IMR-90 (cell line): ENCODE measurements at places on chromosomes 12 and 14. TPM values are rescaled to one million over a fixed set of nuclear protein-coding genes. Genes with fewer than 3 reads are reported as not detected.

Gene SCYL2
- 52.0 and 67.2 TPM in 2 replicates for total RNA-seq

Gene ANKS1B
- 0.18 and 0.56 TPM in 2 replicates for total RNA-seq

Gene HCAR1
- under 0.01 TPM in 1 of 2 replicates, not detected in the other for total RNA-seq

Gene TAS2R8
- not detected in 2 replicates for total RNA-seq

Gene ADCK1
- total RNA-seq: 1.1 and 1.6 TPM in 2 replicates

Gene AVPR1A
- total RNA-seq: not detected in 2 replicates

Gene SERPINA6
- not detected in 2 replicates for total RNA-seq

DNA sequence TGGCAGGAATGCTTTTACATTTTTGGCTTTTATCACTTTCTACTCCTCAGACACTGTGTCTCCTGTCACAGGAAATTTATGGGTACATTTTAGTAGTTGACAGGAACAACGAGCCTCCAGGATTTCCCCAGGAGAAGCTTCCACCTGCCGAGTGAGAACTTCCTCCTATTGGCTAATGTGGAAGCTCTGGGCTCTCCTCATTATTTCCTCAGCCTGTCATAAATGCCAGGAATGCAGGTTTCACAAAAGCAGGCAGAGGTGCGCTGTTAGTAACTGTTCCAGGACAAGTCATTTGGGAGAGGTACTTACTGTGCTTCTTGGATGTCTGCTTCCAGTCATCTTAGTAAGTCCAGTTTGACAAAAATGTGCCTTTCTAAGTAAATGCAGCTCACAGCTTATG is 19.1 kb upstream of the DCP1B start:
- no peak overlapping the region for H3K4me3 ChIP-seq
- H3K36me3 ChIP-seq: no peaks in the 10 kb centered on the region
- no peak for DNase-seq
- H3K27me3 ChIP-seq: peaks cover 38% of the 10 kb centered on the region
- no peak overlapping the region for H3K27ac ChIP-seq

- H3K27me3 ChIP-seq: peaks cover 15% of the 10 kb centered on the region
- peak overlapping the region; percentile 63 for H3K4me3 ChIP-seq
- 0 out of 2 replicates have a peak, but pooled peaks cover 1% of the 10 kb centered on the region for H3K4me1 ChIP-seq
- no peak overlapping the region for H3K27ac ChIP-seq
These were observed 515 bp upstream of the ABCC9 start for GRCh38 chr12:21941506-21942376.

DNA sequence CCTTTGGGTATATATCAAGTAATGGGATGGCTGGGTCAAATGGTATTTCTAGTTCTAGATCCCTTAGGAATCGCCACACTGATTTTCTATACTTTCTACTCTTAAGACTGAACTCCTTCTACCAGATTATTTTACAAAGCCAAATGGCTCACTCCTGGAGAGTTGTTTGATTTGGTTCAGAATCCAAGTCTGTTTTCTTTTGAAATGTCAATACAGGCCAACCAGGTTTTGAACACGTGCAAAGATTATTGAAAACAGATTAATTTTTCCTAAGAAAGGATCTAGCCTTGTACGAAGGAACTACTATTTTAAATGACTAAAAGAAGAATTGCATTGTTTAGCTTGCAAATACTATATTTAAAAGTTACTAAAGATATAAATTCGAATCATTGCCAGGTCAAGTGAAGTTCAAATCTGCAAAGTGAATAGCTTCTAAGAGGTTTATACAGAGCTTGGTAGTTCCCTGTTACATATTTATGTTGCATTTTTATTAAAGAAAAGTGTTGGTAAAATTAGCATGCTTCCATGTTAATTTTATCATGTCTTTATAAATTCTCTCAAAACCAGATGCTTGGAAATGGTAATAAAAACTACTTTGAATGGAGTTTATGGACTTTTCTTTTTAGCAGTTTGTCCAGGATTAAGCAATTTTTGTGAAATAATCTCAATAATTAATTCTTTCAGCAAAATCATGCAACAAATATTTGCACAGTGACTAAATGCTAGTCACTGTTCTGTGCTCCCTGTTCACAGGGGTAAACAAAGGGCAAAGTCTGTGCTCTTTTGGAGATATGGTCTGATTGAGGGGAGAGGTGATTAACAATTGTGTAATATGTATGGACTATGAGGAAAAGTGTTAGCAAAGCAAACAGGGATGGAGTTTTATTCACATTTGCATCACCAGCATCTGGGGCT is 38.9 kb downstream of the GPR65 start:
- no peaks in the 10 kb centered on the region for H3K27me3 ChIP-seq
- H3K27ac ChIP-seq: no peak overlapping the region
- H3K4me1 ChIP-seq: no peaks in the 10 kb centered on the region
- DNase-seq: no peak
- no peak overlapping the region for H3K4me3 ChIP-seq
- H3K36me3 ChIP-seq: no peaks in the 10 kb centered on the region

- no peaks in the 10 kb centered on the region for H3K27me3 ChIP-seq
- peaks cover 6% of the 10 kb centered on the region for H3K36me3 ChIP-seq
These were observed 169.1 kb downstream of the SLC5A8 start for GRCh38 chr12:101040936-101041335.

DNA sequence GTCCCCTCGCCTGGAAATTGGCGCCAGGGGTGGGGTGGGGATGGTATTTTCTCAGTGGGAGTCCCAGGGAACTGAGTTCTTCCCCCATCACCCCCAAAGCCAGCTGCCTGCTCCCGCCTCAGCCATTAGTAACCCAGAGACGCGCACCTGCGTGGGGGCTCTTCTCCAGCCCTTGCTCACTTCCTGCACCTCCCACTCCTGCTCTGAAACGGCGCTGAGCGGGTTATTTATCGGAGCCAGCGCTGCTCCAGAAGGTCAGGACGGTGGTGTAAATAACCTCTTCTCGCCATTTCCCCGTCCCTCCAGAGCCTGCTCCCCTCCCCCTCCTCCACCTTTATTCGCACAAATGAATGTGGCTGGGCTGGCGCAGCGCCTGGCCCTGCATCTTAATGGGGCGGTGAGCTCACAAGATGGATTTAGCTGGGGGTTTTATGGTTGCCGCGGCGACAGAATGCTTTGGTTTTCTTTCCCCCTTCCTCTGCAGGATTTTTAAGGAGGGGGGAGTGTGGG is 12.2 kb downstream of the GPR84 start:
- peaks cover 34% of the 10 kb centered on the region for H3K36me3 ChIP-seq
- H3K4me1 ChIP-seq: peaks cover 21% of the 10 kb centered on the region
- no peak overlapping the region; the same call in 1 of the 2 replicates for H3K27ac ChIP-seq

- no peak overlapping the region for H3K4me3 ChIP-seq
- no peaks in the 10 kb centered on the region for H3K36me3 ChIP-seq
- no peak for DNase-seq
- H3K27ac ChIP-seq: no peak overlapping the region
- H3K27me3 ChIP-seq: no peaks in the 10 kb centered on the region
These were observed 12.7 kb upstream of the HDAC7 start for GRCh38 chr12:47832263-47832933.

DNA sequence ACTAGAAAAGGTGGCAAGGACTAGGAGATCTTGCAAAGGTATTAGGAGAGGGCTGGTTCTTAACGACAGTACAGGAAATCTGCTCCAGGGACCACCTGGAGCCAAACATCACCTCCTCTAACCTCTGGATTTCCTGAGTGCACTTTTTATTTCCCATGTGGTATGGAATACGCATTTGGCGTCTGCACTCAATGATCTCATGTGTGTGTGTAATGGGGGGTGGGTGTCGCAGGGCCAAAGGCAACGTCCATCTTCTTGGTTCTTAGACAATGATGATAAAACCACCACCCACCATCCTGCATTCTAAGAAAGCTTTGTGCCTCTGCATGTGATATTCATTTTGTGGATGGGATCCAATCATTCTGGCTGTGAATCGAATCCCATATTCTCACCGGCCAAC is 68.8 kb downstream of the CLMN start:
- H3K4me1 ChIP-seq: peaks cover 3% of the 10 kb centered on the region; the same call in 1 of the 2 replicates
- H3K27ac ChIP-seq: no peak overlapping the region
- no peak overlapping the region for H3K4me3 ChIP-seq
- DNase-seq: no peak
- H3K36me3 ChIP-seq: no peaks in the 10 kb centered on the region

GRCh38 chr14:71711619-71712018 is 220.6 kb upstream of the RGS6 start:
- peak overlapping the region; percentile 94 for H3K27ac ChIP-seq
- H3K27me3 ChIP-seq: no peaks in the 10 kb centered on the region
- no peak overlapping the region for H3K4me3 ChIP-seq
- H3K36me3 ChIP-seq: peaks cover 8% of the 10 kb centered on the region

DNA sequence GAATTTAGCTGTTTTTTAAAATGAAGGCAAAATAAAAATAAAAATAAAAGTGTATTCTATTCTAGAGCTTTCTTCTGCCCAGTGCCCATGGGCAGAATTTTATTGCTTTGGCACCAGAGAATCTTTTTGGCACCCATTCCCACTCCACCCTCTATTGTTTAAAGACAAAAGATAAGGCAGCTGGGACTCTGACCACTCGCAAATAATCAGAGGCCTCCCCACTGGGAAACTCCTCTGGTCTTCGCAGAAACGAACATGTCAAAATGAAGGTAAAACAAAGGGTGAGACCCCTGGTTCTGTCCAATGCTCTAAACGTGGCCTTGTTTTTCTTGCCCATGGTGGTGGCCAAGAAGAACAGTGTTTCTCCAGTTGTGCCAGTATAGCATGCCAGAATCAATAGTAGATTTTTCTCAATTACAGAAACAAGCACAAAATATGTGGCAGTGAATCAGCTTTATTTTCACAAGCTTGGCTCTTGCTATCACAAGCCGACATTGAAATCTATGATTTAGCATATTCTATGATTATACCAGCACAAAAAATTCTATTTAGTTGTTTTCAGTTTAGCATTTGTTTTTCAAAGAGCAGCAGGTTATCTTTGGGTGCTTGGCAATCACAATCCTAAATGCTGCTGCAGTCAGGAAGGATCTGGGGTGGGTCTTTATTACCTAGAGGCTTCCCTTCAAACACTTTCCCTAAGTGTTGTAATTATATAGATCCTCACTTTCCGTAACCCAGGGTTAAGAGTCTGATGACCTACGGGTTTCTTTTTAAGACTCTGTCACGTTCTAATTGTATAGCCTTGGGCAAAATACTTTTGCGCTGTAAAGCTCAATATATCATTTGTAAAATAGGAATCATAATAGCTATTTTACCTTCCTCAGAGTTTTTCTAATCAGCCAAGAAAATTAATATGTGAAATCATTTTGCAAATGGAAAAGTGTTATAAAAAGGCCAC is 50.5 kb downstream of the KITLG start:
- DNase-seq: no peak
- no peaks in the 10 kb centered on the region for H3K27me3 ChIP-seq
- H3K4me1 ChIP-seq: no peaks in the 10 kb centered on the region
- no peak overlapping the region for H3K27ac ChIP-seq

GRCh38 chr12:59491877-59492276 is 104.0 kb upstream of the SLC16A7 start:
- H3K27ac ChIP-seq: no peak overlapping the region
- no peak for DNase-seq
- H3K4me3 ChIP-seq: no peak overlapping the region
- H3K27me3 ChIP-seq: 0 out of 2 replicates have a peak, but pooled peaks cover 2% of the 10 kb centered on the region
- no peaks in the 10 kb centered on the region for H3K36me3 ChIP-seq
- H3K4me1 ChIP-seq: no peaks in the 10 kb centered on the region

DNA sequence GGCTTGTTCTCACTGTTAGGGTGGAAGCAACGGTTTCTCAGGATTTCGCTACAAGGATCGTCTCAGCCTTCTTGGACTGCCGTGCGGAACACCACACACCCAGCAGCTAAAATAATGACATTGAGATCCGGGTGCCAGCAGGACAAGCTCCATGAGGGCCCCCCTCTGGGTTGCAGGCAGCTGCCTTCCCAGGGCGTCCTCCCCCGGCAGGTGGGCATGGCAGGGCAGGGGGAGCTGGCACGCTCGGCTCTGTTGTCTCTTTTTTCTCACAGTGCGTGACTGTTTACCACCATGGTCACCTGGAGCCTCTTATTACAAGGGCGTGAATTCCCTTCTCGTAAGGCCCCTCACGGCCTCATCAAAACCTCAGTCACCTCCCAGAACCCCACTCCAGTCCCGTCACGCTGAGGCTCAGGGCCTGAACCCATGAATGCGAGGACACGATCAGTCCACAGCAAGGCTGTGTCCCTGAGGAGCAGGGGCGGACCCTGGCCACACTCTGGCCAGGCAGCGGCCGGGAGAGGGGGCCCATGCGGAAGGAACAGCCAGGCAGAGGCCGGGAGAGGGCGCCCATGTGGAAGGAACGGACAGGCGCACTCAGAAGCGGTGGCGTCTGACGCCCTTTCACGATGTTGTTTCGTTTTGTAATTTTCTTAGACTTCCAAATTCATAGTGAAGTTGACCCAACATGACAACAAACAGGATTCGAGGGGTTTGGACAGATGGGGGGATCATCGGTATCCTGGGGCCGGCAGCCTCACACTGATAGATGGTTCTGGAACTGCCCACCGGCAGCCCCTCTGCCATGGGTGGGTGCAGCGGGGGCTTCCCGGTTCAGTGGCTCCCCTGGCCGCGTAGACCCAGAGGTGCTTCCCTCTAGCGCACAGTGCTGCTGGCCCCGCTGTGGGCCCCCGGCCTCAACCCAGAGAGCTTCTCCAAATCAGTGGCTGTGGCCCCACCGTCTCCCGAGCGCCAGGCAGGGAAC is 10.0 kb downstream of the LRCOL1 start:
- peak overlapping the region; percentile 34 for H3K4me3 ChIP-seq
- no peaks in the 10 kb centered on the region for H3K36me3 ChIP-seq
- H3K4me1 ChIP-seq: peaks cover 11% of the 10 kb centered on the region; the same call in 1 of the 2 replicates
- peak; percentile 61 for DNase-seq
- H3K27ac ChIP-seq: no peak overlapping the region
- H3K27me3 ChIP-seq: peaks cover 19% of the 10 kb centered on the region; the same call in 1 of the 2 replicates

GRCh38 chr12:31003861-31004640 is 69.6 kb upstream of the DDX11 start:
- peaks cover 1% of the 10 kb centered on the region; the same call in 1 of the 2 replicates for H3K27me3 ChIP-seq
- H3K27ac ChIP-seq: no peak overlapping the region
- H3K36me3 ChIP-seq: no peaks in the 10 kb centered on the region
- no peak for DNase-seq
- H3K4me1 ChIP-seq: peaks cover 11% of the 10 kb centered on the region

DNA sequence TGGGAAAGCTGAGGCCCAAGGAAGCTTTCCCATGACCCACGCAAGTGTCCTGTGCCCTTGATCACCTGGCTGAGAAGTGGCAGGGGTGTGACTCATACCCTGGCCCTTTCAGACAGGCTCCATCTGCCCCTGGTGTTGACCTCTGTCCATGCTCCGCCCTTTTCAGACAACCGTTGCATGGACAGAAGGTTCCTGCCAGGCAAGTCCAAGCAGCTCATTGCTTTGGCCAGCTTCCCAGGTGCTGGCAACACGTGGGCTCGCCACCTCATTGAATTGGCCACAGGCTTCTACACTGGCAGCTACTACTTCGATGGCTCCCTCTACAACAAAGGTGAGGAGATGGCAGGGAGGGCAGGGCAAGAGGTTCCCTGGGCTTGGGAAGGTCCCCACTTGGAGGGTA is 103.5 kb downstream of the WSCD2 start:
- no peak overlapping the region for H3K27ac ChIP-seq
- no peak overlapping the region for H3K4me3 ChIP-seq
- no peaks in the 10 kb centered on the region for H3K4me1 ChIP-seq
- no peaks in the 10 kb centered on the region for H3K36me3 ChIP-seq
- H3K27me3 ChIP-seq: no peaks in the 10 kb centered on the region
- no peak for DNase-seq

GRCh38 chr12:5015711-5016492 is 27.8 kb upstream of the KCNA5 start:
- no peaks in the 10 kb centered on the region for H3K4me1 ChIP-seq
- H3K4me3 ChIP-seq: no peak overlapping the region
- H3K27me3 ChIP-seq: peaks cover 53% of the 10 kb centered on the region
- H3K36me3 ChIP-seq: no peaks in the 10 kb centered on the region
- no peak overlapping the region for H3K27ac ChIP-seq
